Astrocyte (in vitro differentiated cells and primary cell): ENCODE measurements at places on chromosomes 3 and 15.

DNA sequence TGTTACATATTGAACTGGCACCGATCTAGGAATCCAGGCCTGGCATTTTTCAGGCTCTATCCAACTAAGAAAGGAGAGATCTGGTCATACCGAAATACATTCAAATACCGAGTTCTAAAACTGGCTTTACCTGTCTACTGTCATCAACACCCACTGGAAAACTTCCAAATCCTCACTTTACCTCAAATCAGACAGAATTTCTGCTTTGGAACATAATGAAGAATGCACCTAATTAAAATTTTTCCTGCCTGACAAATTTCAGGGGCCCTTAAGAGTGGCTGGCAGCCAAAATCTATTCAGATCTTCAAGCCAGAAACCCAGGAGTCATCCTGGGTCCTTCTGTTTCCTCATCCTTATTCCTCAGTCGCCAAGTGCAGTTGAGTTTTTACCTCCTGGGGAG, 198.6 kb upstream of the FEZF2 start:
- H3K4me1 ChIP-seq: peaks cover 13% of the 10 kb centered on the region
- H3K36me3 ChIP-seq: no peaks in the 10 kb centered on the region
- H3K4me3 ChIP-seq: no peak overlapping the region

DNA sequence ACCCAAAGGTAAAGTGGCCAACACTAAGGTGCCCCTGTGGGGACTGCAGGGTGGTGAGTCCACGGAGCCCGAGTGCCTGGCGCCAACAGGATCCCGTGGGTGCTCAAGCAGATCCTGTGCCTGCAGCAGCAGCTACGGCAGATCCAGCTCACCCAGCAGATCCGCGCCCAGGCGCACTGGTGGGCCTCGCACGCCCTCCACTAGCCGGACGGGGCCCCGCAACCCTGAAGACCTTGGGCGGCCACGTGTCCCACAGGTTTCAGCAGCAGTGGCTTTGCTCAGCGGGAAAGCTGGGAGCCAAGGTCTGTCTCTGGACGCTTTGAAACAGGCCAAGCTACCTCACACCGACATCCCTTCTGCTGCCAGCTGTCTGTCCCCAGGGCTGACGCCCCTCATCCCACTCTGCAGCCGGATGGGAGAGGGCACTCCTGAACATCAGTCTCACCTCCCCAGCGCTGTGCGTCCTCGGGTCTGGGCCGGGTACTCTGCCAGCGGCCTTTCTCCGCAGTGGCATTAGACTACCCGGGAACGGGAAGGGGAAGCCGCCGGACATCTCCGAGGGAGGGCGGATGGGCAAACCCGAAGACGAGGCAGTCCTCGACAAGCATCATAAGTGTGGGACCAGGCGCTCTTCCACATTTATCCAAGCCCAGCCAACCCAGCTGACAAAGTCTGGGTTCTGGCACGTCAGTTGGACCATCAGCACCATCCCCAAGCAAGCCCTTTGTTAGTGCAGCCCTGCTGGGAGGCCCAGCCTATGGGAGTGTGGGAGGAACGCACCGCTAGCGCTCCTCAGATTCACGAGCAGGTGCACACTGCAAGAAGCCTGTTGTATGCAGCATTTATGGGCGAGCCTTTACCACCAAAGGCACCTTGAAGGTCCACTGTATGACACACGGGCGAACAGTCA, 212.6 kb upstream of the UBE2E2 start:
- no peaks in the 10 kb centered on the region for H3K4me1 ChIP-seq
- no peaks in the 10 kb centered on the region for H3K36me3 ChIP-seq
- H3K27ac ChIP-seq: no peak overlapping the region
- no peak for DNase-seq
- H3K4me3 ChIP-seq: no peak overlapping the region
- peaks cover 4% of the 10 kb centered on the region for H3K27me3 ChIP-seq

- H3K27me3 ChIP-seq: no peaks in the 10 kb centered on the region
- no peak overlapping the region for H3K27ac ChIP-seq
- no peak for DNase-seq
- H3K36me3 ChIP-seq: no peaks in the 10 kb centered on the region
- H3K4me3 ChIP-seq: no peak overlapping the region
- H3K4me1 ChIP-seq: no peaks in the 10 kb centered on the region
Observed at GRCh38 chr3:169206828-169207488, 456.6 kb downstream of the MECOM start.

GRCh38 chr15:66072616-66073361, 180.8 kb downstream of the MEGF11 start:
- H3K36me3 ChIP-seq: no peaks in the 10 kb centered on the region
- no peaks in the 10 kb centered on the region for H3K4me1 ChIP-seq
- peak; percentile 14 for DNase-seq

DNA sequence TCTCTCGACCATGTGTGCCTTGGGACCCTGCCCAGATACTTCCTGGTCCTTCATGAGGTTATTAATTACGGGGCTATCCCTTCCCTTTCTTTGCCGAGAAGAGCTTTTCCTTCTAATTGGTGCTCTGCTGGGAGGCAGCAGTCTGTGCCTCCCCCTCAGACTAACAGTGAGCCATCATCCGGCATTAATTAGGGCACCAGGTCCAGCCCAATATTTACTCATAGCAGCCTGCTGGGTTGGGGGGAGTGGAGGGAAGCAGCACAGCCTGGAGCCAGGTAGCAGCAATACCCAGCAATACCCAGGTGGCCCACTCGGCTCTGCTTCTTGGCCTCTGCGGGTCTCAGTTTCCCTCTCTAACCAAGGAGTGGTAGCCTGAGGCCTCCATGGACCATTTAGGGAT, 20.1 kb downstream of the CACNA2D2 start:
- DNase-seq: no peak
- no peaks in the 10 kb centered on the region for H3K27me3 ChIP-seq
- no peak overlapping the region for H3K27ac ChIP-seq
- no peaks in the 10 kb centered on the region for H3K36me3 ChIP-seq
- no peak overlapping the region for H3K4me3 ChIP-seq
